ENCODE measurements at places on chromosomes 12 and 14.

- DNase-seq, result no peak
Measured at GRCh38 chr12:1655225-1655788, 26.3 kb downstream of the WNT5B start.

DNA sequence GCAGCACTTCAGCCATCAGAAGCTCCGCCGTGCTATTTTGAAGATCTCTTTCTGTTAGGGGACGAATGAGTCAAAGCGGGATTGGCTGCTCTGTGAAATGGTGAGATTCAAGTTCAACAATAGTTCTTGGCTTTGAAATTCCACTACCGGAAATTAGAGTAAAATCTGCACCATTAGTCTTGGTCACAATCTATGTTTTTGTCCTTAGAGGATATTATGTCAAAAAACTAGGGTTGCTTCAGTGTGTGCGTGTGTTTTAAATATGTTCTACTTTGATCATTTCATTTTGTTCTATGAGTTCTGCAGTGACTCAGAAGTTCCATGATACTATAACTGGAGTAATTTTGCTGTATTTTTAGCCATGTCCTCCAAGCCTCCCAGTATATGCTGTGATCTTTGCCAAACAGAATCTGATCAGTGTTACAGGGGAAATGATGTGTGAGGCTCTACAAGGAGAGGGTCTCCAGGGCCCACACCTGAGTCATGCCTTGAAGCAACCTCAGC lies 22.6 kb downstream of the GPHB5 start:
- DNase-seq, result no peak

DNA sequence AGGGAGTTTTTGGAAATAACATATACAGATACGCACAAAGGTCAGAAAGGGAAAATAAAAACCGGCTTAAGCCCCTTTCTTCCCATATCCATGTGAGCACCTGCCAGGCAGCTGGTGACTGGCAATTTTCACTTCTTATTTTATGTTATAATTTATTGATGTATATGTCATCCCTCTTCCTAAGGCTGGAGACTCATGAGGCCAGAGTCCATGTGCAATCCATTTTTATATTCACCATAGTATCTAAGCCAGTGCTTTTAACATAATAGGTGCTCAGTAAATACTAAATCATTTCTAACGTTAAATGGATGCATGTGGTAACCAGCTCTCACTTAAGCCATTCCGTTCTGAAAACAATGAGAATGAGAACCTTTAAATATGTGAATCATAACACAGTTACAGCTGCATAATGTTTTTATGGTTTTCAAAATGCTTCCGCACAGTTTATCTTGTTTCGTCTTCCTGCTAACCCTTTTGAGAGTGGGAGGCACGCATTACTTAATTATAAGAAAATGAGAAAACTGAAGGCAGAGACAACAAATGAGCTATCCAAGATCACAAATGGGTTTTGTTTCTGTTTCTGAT lies 178.3 kb downstream of the CACNA1C start:
- DNase-seq, result no peak

DNA sequence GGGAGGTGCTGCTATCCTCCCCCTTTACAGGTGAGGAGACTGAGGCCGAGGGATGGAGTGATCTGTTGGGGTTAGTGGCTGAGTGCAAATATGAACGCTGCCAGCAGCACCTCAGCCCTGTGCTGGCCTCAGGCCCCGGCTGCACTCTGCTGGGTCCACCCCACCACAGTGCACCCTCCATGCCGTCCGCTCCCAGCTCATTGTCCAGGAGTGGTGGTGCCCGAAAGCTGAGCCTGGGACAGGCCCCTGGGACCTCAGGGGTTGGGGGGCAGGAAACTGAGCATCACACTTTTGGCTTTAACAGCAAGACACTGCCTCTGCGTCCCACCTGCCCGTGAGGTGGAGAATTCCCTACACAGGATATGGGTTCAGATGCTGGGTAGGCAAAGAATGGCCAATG lies 31.5 kb upstream of the FBRSL1 start:
- DNase-seq, result no peak

GRCh38 chr12:24596768-24597388 lies 352.0 kb downstream of the BCAT1 start:
- DNase-seq, result peak; percentile 23

GRCh38 chr12:116551952-116552772 lies 7.0 kb upstream of the MAP1LC3B2 start:
- no peak for DNase-seq

DNA sequence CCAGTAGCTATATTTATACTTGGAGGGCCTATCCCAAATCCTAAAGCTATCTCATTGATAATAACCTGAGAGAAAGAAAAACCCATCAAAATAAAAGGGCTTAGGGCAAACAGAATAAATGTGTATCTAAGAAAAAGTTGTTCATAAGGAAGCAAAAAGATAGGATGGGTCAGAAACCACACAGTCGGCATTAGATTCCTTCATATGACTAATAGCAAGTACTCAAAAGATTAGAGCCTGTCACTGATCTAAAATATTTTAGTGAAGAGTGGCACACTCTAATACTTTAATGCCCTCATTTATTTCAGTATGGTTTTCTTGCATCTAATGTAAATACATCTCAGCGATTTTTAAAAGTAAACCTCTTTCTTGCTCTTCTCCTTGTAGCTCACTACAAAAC lies 17.1 kb upstream of the NAV3 start:
- DNase-seq, result no peak

GRCh38 chr12:45305907-45306306 lies 90.0 kb downstream of the ANO6 start:
- no peak for DNase-seq

DNA sequence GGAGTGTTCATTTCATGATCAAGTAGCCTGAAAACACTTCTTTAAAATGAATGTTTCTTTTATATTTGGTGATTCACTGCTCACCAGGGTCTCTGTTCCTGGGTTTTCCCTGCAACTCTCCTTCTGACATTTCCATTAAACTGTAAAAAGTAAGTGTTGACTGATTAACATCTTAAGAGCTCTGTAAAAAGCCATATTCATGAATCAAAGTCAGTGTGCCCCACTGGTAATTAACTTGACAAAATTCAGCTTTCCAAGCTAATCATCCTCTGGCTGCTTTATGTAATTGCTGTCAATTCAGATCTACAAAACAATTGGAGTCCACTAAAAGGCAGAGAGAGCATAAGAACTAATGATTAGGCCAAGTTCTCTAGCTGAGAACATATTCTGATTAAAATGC lies 41.6 kb downstream of the CNTN1 start:
- DNase-seq, result no peak

GRCh38 chr12:105819549-105819948 lies 319.2 kb downstream of the NUAK1 start:
- no peak for DNase-seq

Measured in germinal center (tissue), 1 donor.